COR-L47 (cell line): ENCODE measurements at places on chromosomes 7 and 10.

GRCh38 chr7:18457832-18458231 lies 37.7 kb upstream of the HDAC9 start:
- peak; percentile 86 for DNase-seq

GRCh38 chr7:135980665-135981180 lies 3.6 kb upstream of the MTPN start:
- no peak for DNase-seq

DNA sequence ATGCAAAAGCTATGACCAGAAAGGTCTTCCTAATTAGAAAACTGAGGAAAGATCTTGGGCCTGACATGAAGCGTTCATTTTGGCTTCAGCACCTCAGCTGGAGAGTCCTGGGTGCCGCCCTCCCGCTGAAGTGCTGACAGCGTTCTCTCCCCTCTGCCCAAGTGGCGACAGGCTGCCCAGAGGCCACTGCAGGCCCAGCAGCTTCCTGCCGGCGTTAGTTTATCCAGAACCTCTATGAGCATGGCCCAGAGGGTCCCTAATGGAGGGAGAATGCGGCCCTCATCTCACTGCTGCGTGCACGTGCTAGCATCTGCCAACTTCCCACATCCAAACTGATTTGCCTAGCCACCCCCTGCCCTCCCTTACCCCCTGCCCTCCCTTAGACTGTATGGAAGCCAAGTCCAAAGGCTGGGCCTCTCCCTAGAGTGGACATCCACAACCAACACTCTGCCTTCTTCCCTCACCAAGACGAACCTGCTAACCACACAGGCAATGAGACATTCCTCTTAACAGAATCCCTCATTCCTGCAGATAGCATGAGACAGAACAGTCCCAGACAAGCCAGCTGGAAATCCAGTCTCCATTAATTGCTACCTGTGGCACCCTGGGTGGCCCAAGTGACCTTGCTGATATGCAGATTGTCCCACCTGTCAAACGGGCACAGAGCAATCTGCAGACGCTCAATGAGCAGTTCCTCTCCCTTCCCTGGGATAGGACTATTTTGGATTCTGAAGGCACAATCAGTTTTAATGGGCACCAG lies 108.4 kb downstream of the C10orf90 start:
- DNase-seq: no peak

DNA sequence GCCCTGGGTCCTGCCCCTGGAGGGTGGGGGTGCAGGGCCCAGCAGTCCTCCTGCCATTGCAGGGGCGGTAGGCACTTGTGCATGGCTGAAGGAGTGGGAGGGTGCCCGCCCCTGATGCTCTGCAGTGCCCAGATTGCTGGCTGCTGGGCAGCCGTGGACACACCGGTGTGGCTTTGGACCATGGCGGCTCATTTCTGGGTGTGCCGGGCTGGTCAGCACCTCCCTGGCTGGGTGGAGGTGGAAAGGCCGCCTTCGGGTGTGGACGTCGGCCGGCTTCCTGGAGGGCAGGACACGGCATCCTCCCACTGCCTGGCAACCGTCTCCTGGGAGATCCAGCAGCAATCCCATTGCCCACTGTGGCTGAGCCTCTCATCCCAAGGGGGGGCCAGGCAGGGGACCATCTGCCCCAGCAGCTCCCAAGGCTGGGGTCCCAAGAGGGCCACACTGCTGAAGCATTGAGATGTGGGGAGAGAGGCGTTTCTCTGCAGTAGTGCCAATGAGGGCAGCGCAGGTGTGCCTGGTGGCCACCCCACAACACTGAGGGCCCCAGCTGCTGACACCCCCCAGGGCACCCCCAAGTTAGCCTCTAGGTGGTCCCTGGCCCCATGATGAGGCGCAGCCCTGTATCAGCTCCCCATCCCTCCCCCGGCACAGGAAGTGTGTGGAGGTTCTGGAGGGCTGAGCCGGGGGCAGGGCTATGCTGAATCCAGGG lies 12.9 kb downstream of the TTYH3 start:
- no peak for DNase-seq

DNA sequence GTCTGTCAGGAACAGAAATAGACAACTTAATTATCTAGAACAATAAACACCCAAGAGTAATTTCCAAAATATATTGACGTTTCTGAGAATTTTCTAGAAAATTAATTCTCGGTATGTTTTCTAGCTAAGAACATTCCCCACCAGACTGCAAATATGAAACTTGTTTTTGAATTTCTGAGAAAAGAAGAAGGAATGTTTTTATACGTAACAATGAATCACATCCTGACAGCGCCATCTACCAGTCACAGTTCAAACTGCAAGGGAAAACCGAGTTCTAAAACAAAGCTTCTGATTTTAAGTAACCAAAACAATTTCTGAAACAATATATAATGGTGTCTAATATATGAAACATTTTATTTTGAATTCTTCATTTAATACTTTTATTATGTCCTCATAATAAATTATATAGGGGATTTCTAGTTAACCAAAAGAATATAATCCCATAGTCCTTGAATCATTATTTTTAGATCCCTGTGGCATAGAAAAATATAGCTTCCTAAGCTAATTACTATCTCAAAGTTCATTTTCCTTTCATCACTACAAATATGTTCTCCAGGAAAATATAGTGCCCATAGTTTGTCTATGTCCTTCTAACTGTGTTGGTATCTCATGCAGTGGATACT lies 34.5 kb upstream of the MEOX2 start:
- DNase-seq: no peak

GRCh38 chr10:116765648-116766081 lies 23.3 kb upstream of the HSPA12A start:
- no peak for DNase-seq

DNA sequence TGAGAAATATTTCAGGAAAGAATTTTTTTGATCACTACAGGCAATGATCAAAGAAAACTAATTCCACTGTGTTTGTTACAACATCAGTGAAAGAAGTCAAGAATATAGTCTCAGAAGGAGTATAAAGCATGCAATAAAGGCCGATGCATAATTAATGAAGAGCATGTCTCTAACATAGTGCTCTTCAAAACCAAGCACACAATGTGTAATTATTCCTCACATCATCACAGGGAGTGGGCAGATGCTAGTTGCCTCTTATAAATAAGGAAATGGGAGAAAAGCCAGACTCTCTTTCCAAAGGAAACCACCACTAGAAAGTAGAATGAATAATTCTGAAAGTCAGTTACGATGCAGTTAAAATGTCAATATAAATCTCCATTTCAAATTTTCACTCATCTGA lies 220.1 kb downstream of the TEX36 start:
- peak; percentile 6 for DNase-seq

DNA sequence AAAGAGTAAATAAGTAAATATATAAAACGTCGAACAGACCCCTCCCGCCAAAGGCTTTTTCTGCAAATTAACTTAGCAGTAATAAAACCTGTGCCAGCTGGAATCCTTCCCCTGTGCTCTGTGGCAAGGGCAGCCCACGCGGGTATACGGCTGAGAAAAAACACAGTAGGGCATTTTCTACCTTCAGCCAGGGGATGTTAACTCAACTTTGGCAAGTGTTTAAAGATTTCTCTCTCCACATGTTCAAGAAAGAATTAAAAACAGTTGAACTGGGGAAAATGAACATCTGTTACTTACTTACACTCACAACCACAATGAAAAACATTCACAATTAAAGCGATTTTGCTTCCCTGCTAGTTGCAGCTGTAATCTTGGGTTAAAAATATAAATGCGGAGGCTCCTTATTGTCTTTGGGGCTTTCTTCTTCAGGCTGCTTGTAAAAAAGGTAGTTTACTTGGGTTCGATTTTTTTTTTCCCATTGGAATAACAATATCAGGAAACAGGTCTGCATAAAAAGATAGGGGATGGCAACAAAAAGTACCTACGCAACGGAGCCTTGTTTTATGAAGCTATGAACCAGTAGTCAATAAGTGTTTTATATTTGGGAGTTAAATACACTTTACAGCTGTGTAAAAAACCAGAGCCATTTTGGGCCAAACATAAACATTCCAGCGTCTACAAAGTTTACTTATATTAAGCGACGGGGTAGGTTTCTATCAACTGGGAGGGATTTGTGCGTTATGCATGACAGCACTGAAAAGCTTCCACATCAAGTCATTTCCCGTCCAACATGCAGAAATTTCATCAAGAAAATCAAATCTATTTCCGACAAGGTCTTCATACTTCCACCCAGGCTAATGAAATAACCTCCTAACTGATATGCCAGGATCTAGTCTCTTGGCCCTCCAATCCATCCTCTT lies 132.7 kb downstream of the TAX1BP1 start:
- no peak for DNase-seq

DNA sequence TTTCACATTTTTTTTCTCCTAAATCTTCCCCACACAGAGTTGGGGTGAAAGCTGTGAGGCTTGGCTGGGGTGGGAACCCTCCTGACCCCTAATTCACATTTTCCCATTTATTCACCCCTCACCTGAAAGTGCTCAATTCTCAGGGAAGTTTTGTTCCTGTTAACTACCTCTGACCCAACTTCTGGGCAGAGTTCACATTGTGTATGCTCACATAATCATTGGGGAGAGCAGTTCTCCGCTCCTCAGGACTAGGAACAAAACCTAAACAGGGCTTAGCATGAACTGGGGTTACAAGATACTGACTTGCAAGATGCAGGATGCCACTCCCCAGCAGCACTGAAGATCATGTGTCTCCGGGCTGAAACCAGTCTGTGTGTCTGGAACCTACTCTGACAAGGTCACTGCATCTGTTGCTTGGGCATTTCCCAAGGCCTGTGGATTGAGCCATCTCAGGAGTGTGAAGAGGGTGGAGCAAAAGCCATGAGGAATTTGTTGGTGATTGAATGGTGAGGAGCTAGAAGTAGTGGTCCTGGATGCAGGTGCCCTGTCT lies 258.1 kb upstream of the IGFBP3 start:
- no peak for DNase-seq

DNA sequence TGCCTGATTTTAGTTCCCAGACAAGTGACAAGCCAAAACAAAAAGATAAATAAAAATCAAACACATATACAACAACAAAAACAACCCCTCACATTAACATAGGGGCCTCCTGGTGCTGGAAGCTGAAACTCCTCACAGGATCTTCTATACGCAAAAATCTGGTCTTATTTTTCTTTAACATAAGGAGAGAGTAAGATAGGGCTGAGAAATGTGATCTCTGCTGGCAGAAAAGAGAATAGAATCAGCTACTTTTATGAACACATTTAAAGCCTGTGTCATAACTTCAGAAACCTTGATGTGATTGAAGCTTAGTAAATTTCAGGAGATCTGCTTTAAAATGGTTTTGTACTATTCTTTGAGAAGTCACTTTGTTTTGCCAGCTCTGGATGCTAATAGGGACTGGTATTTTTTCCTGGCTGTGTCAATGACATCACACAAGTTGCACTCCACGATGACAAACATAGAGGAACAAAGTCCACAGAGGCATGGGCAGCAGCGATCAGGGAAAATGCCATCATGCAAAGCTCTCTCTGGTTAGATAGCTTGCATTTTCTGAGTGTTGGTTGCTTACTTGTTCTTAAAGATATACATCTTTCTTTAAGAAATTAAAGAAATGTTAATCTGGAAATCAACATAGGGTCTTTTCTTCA lies 176.6 kb upstream of the SP4 start:
- peak; percentile 17 for DNase-seq

- DNase-seq: no peak
Measured at GRCh38 chr7:21125297-21125696, 302.6 kb upstream of the SP4 start.

GRCh38 chr10:33095867-33096815 lies 138.1 kb upstream of the ITGB1 start:
- DNase-seq: no peak

GRCh38 chr10:70874061-70874460 lies 14.3 kb downstream of the PCBD1 start:
- no peak for DNase-seq

DNA sequence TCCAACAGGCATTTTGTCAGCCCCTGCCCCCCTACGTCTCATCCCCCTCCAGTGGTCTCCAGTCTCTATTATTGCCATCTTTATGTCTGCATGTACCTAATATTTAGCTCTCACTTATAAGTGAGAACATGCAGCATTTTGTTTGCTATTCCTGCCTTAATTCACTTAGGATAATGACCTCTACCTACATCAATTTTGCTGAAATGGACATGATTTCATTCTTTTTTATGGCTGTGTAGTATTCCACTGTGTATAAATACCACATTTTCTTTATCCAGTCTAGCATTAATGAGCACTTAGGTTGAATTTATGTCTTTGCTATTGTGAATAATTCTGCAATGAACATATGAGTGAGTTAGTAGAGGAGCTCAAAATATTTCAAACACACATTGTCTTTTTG lies 229.9 kb downstream of the SEMA3E start:
- DNase-seq: no peak

DNA sequence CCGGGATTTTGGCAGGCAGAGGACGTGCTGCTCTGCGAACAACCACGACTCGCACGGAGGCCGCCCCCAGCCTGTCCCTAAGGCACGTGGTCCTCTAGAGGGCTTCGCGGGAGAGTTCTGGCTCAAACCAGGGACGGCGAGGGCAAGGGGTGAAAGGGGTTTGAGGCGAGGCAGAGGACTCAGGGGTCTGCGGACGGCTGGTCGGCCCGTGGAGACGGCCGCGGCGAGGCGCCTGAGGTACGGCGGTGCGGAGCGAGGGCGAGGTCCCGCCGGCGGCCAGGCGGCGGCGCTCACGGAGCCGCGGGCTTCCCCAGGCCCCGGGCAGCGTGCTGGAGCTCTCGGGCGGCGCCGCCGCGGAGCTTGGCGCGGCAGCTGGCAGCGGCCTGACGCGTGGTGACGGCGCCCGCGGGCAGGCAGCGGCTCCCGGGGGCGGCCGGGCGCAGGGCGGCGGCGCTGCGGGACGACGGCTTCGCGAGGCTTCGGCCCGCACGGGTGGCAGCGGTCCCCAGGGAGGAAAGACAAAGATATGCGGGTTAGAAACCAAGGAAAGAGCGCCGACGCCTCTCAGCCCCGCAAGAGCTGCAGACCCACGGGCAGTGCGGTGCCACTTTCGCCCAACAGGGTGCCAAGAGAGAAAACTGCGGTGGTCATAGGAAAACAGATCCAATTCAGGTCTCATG lies 44.8 kb downstream of the ZNF800 start:
- DNase-seq: no peak

GRCh38 chr10:359762-360161 lies 224.5 kb downstream of the ZMYND11 start:
- DNase-seq: no peak

DNA sequence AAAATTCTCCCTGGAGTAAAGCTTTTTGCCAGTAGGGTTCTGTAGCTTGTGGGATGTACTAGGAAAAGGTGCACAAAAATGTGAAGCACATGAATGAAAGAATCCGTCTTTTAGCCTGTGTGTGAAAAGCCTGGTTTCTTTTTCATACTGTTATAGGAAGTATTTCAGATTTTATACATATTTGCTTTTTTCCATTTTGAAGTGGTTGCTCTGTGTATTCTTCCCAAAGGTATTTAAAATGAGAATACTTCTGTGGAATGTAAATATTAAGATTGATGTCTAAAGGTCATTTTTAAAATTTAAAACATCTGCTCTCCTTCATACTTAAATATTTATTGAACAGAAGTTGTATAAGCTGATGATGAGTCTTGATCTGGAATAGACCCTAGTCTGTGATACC lies 96.8 kb downstream of the CDK14 start:
- no peak for DNase-seq

DNA sequence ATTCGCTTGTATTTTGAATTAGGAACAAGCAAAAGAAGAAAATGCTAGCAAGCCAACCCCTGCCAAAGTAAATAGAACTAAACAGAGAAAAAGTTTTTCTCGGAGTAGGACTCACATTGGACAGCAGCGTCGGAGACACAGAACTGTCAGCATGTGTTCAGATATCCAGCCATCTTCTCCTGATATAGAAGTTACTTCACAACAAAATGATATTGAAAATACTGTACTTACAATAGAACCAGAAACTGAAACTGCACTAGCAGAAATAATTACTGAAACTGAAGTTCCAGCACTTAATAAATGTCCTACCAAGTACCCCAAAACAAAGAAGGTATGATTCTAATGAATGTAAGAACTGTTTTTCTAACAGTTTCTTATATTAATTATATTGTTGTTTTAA lies 87.9 kb downstream of the KMT2E start:
- DNase-seq: no peak
